SK-N-SH (cell line): ENCODE measurements at places on chromosomes 6 and 20. TPM values are rescaled to one million over a fixed set of nuclear protein-coding genes. Genes with fewer than 3 reads are reported as not detected.

DNA sequence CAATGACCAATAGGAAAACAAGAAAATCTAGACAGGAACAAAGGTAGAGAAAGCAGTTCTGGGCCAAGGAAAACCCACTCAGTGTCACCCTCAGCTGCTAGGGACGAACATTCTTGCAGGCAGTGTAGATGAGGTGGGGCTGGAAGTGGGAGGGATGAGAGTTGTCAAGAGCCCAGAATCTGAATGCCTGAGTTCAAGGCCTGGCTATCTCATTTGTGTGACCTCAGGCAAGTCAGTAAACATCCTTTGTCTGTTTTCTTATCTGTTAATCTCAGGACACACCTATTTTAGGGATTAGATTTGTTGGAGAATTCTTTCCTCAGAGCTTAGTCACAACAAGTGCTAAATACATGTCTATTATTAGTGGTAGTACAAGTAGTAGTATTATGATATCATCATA, 50.9 kb upstream of the KIF16B start:
- DNase-seq, result no peak

GRCh38 chr20:63345328-63346100, 15.6 kb downstream of the CHRNA4 start:
- DNase-seq, result peak; percentile 71

DNA sequence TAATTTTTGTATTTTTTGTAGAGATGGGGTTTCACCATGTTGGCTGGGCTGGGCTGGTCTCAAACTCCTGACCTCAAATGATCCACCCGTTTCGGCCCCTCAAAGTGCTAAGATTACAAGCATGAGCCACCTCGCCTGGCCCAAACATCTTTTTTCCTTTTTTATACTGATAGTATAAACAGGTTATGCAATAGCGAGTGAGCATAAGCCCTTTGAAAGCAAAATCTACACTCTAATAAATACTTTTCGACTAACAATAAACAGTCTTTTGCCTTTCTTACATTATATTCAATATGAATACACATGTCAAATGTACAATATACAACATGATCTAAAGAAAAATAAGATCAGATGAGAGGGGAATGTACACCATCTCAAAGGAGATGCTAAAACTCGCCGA, 38.7 kb downstream of the KIF13A start:
- DNase-seq, result no peak

- no peak for DNase-seq
Measured at GRCh38 chr6:150307520-150307919, 61.3 kb upstream of the IYD start.

Gene TRIM38
- polyA plus RNA-seq, result 0.62 and 0.88 TPM in 2 replicates

Gene ZBP1
- not detected in 2 replicates for polyA plus RNA-seq
